Stimulated activated CD4-positive, alpha-beta T cell treated with anti-CD3 and anti-CD28 coated beads, Interleukin-1b, Interleukin-23, amount 100 ng/mL, for 24 hours (primary cell): ENCODE measurements at places on chromosomes 3 and 15.

- no peak for DNase-seq
Observed at GRCh38 chr3:22947851-22948250, 255.3 kb upstream of the UBE2E2 start.

GRCh38 chr3:45889337-45889736 is 3.0 kb downstream of the CCR9 start:
- no peak for DNase-seq

DNA sequence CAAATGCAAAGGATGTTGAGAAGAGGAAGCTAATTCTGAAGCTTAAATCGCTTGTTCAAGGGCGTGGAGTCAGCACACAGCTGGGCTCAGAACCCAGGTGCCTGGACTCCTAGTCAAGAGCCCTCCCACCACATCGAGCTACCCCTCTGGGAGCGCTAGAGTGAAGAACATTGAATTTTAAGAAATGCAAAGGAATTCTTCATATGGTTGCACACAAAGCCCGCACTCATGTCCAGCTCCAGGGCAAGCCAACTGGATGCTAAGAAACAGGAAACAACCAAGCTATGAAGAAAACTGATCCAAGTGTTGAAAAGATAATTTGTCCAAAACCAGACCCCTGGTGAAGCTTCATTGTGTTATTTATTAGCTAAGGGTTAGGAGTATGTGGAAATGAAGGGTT is 122.3 kb downstream of the ALDH1A2 start:
- DNase-seq: no peak

DNA sequence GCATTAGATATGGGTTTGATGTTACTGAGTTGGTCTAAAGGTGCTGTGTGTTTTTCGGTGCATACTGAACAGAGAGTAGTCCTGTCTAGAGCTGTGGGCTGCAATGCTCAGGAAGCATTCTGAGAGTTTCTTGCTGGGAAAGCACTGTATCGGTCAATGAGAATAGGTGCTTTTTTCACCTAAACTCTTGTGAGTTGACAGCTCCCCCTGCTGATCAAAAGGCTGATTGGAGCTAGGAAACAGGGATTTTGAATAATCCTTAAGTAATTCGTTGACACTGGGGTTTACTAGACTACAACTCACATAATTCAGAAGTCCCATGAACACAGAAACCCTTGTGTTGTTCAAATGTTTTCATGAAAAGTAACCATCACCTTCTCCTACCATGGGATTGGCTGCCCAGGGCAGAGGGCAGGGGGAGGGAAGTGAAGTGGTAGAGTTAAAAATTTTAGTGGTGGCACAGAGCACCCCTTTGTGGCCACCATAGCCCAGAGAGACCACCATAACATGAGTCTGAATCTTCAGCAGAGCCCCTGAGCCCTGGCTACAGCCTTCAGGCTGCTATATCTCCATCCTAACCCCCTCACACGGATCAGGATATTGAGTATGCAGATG is 13.0 kb upstream of the MANF start:
- DNase-seq: no peak

GRCh38 chr3:151309566-151309965 is 7.1 kb downstream of the GPR87 start:
- DNase-seq: no peak

- no peak for DNase-seq
Observed at GRCh38 chr3:156293566-156293965, 173.2 kb downstream of the KCNAB1 start.

DNA sequence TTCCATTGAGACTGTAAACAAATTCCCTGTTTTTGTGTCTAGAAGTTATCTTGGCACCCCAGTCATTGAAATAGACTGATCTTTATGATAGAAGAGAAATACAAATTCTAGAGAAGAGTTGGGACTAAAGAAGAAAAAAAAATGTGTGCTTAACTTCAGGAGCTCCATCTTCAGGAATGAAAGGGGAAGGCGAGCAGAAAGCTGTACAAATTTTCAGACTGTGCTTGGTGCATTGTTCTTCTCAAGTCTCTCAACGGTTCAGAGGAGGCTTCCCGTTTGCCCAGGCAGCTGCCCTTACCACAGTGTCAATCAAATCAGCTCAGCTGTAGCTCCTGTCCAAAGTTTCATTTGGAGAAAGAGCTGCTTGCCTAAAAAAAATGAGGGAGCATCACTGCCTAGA is 41.7 kb downstream of the OXSM start:
- no peak for DNase-seq
